Stimulated activated CD8-positive, alpha-beta memory T cell treated with anti-CD3 and anti-CD28 coated beads, Interleukin-2, amount 100 ng/mL, for 1 hour (primary cell): ENCODE measurements at places on chromosomes 1 and 21.

DNA sequence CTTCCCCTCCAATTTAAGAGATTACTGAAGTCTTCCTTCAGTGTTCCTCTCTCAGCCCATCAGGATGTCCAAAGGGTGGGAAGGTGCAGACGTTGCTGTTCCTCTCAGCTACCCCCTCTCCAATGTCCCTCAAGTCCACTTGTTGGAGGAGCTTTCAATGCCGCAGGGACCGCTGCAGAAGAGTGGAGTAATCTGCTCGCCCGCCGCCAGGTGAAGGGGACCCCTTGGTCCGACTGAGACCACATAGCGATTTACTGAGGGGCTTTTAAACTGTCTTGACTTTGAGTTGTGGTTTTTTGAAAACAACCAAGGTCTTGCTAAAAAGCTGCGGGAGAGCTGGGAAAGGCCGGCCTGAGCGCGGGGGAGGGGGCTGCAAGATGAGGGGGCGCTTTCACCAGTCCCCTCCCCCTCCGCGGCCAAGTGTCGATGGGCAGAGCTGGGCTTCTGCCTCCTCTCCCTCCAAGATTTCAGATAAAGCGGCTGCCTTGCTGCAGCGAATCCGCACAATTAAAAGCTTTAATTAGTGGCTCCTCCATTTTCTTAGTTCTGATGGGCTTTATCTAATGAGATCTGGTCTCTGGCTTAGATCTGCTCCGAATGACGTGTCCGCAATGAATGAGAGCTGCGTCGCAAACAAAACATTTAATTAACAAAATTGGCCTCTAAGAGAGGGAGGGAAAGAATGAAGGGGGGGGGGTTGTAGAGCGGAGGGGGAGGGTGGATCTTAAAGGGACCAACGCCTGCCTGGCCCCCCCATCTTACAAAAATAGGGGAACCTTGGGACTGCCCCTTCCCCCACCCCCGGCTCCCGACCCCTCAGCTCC, 5.9 kb downstream of the LMO4 start:
- DNase-seq = no peak

GRCh38 chr1:198929111-198929604, 290.3 kb downstream of the PTPRC start:
- DNase-seq = no peak

GRCh38 chr1:88549536-88549935, 134.5 kb upstream of the PKN2 start:
- no peak for DNase-seq

- DNase-seq = no peak
Observed at GRCh38 chr1:25869909-25870606, 5.5 kb downstream of the PAQR7 start.

DNA sequence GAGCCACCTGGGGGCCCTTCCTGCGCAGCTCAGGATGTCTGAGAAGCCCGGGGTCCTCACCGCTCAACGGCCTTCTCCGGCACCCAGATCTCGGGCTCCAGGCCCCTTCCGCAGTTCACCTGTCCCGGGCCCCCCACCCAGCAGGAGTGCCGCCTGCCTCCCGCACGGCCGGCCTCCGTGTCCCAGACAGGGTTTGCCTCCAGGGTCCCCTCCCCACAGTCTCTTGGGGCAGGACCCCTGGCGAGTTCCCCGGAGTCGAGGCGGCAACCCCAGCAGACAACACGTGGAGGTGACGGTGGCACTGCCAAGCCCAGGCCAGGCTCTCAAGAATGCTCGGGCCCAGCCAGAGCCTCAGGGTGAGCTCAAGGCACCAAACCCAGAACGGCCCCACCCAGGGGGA, 22.4 kb upstream of the TTLL10 start:
- DNase-seq = no peak

GRCh38 chr1:17194133-17194475, 10.8 kb upstream of the PADI1 start:
- no peak for DNase-seq

- no peak for DNase-seq
Observed at GRCh38 chr1:150567341-150567716, 12.1 kb downstream of the MCL1 start.

DNA sequence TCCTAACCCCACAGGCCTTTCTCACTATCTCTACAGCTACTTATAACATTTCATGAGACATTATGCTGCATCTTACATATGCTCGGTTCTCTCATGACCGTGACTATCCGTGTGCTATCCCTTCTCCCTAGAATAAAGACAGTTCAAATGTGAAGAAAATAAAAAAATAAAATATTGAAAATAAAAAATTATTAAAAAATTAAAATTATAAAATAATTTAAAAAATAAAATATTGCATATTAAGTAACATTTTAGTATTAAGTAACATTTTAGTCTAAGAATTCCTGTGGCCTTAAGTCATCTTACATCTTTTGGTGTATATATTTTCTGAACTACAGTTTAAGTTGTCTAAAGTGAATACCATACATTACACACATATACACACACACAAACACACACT, 415.5 kb downstream of the DPYD start:
- no peak for DNase-seq

- no peak for DNase-seq
Observed at GRCh38 chr1:59967141-59967697, 40.6 kb upstream of the CYP2J2 start.

GRCh38 chr21:42309753-42310213, 5.4 kb downstream of the TFF3 start:
- peak; percentile 42 for DNase-seq

GRCh38 chr1:1204998-1205768, 1.2 kb downstream of the TNFRSF18 start:
- DNase-seq = no peak

DNA sequence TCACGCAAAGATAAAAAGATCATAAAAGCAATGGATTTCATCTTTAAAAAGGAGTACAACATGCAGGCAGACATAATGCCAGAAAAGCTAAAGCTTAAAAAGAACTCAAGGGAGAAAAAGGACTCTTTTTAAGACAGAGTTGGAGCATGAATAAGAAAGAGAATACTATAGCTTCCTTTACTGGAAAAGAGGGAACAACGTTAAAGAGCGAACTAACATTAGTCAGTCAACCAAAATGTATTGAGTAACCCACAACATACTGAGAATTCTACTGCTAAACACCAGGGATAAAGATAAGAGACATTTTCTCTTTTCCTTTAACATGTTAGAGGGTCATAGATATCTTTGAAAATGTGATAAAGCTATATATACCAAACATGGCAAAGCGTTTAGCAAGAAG, 182.0 kb downstream of the DUSP10 start:
- no peak for DNase-seq

DNA sequence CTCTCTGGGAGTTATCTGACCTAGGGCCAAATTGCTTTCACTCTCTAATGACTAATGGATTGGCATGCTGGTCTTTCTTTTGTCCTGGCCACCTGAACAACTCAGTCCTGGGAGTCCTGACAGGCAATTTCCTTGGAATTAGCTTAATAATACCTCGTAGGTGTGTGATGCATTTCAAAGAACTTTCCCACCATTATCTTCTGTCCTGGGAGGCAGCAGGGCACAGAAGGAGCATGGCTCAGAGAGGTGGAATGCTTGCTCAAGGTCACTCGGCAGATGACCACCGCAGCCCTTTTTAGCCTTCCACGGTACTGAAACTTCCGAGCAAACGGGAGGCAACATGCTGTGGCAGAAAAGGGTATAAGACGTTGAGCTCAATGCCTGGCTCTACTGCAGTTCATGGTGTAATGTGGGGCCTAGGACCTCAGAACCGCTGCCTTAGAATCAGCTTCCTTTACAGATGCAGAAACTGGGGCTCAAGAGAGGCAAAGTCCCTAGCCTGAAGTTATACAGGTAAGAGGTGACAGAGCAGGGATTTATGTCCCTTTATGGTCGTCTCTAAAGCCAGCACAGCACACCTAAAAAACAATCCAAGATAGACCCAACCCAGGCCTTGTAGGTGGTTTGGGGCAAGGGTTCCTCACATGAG, 3.2 kb downstream of the ID3 start:
- no peak for DNase-seq

GRCh38 chr1:15215116-15215515, 31.9 kb upstream of the FHAD1 start:
- no peak for DNase-seq

DNA sequence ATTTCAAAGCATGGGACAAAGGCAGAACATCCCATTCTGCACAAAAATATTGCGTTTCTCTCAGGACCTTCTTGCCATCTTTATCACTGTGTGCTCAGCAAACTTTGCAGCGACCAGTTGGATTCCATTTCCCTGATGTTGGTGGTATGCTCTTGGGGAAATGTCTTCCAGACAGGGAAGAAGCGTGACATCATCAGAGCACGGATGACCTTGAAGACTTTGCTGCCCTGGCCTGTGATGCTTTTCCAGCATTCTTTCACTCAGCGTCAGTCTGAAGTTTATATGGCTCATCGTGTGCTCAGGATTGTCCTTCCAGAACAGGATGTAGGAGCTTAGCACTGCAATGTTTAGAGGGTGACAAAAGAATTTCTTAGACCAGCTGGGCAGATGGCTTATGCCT, 131.4 kb upstream of the F3 start:
- no peak for DNase-seq

- no peak for DNase-seq
Observed at GRCh38 chr1:206472454-206472853, 2.2 kb downstream of the IKBKE start.
